Kidney (tissue), 22 donors: ENCODE measurements at places on chromosomes 2 and 18.

- no peak for DNase-seq
Observed at GRCh38 chr2:133812826-133813617, 244.8 kb upstream of the NCKAP5 start.

DNA sequence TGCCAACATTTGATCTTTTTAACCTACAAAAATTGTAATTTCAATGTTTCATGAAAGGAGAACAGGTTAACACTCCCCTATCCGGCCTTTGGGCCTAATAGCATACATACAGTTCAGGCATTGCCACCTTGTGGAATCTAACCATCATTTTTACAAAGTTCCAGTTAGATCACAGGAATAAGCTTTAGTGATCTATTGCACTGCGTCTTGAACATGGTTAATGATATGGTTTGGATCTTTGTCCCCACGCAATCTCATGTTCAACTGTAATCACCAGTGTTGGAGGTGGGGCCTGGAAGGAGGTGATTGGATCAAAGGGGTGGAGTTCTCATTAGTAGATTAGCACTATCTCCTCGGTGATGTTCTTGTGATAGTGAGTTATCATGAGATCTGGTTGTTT is 58.2 kb upstream of the NEUROD1 start:
- no peak for DNase-seq

GRCh38 chr2:135965756-135966155 is 19.7 kb downstream of the DARS1 start:
- no peak for DNase-seq

GRCh38 chr2:197487385-197487784 is 12.3 kb downstream of the HSPD1 start:
- DNase-seq, result no peak

GRCh38 chr2:46273919-46274318 is 23.3 kb upstream of the EPAS1 start:
- no peak for DNase-seq

GRCh38 chr18:30730915-30731314 is 311.6 kb downstream of the DSC3 start:
- DNase-seq, result no peak

DNA sequence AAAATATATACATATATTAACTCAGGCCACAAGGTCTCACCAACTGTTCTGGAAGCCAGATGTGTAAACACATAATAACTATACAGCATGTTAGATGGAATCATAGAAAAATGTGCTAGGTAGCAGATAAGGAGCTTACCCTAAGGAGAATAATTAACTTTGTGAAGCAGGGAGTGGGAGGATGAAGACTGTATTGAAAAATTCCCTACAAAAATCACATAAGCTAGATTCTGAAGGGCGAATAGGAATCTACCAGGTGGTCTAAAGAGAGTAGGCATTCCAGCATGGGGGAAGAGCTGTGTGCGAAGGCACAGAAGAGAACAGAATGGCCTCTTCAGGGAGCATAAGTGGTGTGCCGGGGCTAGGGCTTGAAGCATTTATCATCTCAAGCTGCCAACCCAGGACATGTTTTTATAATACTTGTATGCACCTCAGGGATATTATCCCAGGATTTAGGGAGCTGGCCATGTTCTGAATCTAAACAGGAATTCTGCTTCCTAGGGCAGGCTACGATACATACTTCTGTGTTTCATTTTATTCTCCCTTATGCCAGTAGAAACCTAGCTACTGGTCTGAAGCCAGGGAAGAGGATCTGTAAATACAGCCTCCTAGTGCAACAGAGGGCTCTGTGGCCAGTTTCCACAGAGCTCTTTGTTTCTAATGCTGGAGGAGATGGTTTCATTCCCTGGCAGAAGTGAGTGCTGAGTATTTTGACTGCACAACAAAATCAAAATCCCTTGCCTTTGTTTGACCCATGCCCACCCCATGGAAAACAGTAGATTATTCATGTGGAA is 56.7 kb downstream of the NEMP2 start:
- no peak for DNase-seq

DNA sequence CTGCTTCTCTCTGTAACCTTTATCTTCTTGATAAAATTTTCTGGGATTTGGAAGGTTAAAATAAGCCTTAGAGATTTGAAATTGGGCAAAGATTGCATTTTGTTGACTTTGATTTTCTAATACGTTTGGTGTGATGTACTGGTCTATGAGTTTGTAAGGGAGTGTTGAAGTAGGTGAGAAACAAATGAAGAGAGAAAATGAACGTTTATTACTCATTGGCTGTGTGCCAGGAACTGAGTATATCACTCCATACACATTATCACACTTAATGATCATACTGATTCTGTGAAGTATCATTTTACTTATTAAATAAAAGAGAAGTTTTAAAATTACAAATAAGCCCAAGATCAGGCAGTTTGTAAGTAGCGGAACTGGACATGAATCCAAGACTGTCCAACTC is 795.1 kb upstream of the ZEB2 start:
- no peak for DNase-seq

DNA sequence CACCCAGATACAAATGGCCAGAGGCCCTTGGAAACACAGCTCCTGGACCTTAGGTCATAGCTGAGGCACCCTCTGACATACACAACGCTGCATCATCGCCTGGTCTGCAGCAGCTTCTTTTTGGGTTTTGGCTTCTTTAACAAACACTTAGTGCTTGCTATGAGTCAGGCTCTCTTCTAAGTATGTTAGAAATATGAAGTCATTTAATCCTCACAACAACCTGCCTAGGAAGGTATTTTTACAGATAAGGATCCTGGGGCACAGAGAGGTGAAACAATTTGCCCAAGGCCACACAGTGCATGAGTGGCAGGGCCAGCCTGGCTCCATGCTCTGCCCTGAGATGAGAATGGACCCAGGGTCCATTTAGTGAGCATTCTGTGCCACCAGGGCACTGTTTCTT is 96.6 kb downstream of the TMEM17 start:
- DNase-seq, result no peak

GRCh38 chr2:236918545-236918944 is 167.1 kb upstream of the COPS8 start:
- no peak for DNase-seq

DNA sequence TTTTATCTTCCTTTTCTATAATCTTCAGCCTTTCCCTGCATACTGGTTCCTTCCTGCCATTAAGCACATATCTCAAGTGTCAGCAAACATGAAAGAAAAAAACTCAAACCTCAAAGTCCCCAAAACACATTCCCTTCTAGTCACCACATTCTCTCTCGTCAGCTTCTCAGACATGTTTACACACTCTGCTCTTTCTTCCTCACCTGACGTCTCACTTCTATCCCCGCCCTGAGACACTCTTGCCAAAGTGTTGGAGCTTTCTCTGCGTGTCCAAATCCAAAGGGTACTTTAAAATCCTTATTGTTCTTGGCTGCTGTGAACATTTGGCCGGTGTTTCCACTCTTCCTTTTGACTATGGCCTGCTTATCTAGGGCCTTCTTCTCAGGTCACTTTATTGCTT is 47.9 kb downstream of the SOX11 start:
- DNase-seq, result no peak

DNA sequence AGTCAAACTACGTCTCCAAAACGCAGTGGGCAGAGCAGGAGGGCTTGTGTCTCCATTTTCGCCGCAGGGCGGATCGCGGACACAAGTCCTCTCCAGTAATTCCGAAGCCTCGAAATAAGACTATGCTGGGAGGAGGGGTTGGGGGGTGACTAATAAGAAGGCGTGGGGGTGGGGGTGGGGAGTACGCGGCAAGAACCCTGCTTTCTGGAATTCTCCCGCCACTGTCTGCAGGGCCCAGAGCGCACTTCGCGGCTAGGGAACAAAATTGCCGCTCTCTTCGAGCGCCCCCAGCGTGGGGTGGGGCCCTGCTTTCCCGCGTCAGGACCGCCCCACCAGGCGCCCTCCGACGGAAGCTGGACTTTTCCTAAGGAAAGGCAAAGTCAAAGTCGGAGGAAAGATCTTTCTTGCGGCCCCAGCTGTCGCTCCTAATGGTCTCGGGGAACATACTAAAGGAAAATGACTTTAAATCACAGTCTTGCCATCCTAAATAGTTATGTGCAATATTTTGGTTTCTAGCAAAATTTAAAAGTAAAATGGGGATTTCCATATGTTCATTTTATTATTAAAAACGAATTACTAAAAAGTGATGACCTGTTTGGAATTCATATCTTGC is 11.9 kb downstream of the NR4A2 start:
- DNase-seq, result peak; percentile 78

- no peak for DNase-seq
Observed at GRCh38 chr2:144545787-144546186, 25.9 kb upstream of the ZEB2 start.
